ENCODE measurements at places on chromosomes 6 and 20. TPM values are rescaled to one million over a fixed set of nuclear protein-coding genes. Genes with fewer than 3 reads are reported as not detected.

CNKSR3 gene
- polyA plus RNA-seq: 9.8 TPM

GLP1R gene
- polyA plus RNA-seq: 1.6 TPM

PI3 gene
- polyA plus RNA-seq: 0.47 TPM

F13A1 gene
- polyA plus RNA-seq: 9.9 TPM

GPX5 gene
- polyA plus RNA-seq: not detected

OPRM1 gene
- not detected for polyA plus RNA-seq

CFAP61 gene
- 17.4 TPM for polyA plus RNA-seq

GPR6 gene
- not detected for polyA plus RNA-seq

STK35 gene
- polyA plus RNA-seq: 6.0 TPM

BACH2 gene
- 0.23 TPM for polyA plus RNA-seq

PLAGL2 gene
- 4.2 TPM for polyA plus RNA-seq

ENPP3 gene
- 0.07 TPM for polyA plus RNA-seq

EMILIN3 gene
- polyA plus RNA-seq: 1.2 TPM

- DNase-seq: no peak
Observed at GRCh38 chr20:4714818-4715217, 6.9 kb upstream of the PRND start.

DNA sequence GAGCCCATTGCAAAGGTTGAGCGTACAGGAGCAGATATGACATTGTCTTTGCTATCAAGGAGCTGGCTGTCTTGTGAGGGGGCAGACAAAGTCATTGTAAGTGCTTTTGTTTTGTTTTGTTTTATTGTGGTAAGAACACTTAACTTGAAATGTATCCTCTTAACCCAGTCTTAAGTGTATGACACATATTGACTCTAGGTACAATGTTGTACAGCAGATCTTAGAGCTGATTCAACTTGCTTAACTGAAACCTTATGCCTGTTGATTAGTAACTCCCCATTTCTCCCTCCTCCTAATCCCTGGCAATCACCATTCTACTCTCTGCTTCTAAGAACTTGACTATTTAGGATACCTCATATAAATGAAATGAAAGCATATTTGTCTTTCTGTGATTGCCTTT lies 429.0 kb downstream of the BMP2 start:
- no peak for DNase-seq

GRCh38 chr6:146946559-146946958 lies 257.7 kb upstream of the STXBP5 start:
- no peak for DNase-seq

DNA sequence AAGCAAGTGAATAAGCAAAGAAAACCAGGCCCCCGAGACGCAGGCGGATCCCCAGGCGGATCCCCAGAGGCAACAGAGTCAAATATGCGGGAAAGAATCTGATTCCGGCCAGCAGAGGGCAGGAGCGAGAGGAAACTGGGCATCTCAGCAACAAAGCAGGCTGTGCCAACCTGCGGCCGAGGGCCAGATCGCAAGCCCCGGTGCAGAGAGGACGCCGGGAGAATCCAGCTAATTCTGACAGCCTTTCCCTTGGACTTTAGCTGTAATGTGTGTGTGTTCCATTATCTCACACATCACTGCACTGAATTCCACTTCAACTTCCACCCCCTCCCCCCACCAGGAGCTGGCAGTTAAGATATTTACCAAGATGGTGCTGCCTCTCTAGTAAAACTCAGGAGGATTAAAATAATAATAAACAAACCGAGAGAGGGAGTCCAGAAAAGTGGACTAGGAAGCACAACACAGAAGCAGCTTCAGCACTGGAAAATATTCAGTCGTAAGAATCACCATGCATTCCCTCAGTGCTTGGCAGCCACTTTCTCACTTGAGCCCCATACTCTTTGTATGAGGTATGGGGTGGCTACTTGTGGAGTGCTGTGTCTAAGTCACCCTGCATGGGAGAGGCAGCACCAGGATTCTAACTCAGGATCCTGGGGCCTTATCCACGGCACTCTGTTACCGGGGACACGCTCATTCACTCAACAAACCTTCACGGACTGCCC lies 66.2 kb upstream of the SNX9 start:
- peak; percentile 86 for DNase-seq

- DNase-seq: no peak
Observed at GRCh38 chr20:6590891-6591637, 176.4 kb upstream of the BMP2 start.

DNA sequence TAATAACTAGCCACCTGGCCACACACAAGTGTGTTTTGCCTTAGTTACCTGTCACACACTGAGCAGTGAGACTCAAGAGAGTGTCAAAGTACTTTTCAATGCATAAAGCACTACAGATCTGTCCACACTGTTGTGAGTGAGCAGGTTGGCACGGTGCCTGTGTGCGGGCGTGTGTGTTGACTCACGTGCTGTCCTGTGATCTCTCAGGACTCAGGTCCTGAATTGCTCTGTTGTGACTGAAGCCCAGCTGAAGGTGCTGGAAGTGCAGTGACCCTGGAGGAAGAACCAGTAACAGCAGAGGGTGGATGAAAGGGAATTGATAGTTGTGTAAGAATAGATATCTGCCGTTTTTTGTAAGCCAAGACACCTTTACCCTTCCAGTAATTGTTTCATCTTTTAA lies 18.3 kb downstream of the SLC16A10 start:
- DNase-seq: peak; percentile 57

DNA sequence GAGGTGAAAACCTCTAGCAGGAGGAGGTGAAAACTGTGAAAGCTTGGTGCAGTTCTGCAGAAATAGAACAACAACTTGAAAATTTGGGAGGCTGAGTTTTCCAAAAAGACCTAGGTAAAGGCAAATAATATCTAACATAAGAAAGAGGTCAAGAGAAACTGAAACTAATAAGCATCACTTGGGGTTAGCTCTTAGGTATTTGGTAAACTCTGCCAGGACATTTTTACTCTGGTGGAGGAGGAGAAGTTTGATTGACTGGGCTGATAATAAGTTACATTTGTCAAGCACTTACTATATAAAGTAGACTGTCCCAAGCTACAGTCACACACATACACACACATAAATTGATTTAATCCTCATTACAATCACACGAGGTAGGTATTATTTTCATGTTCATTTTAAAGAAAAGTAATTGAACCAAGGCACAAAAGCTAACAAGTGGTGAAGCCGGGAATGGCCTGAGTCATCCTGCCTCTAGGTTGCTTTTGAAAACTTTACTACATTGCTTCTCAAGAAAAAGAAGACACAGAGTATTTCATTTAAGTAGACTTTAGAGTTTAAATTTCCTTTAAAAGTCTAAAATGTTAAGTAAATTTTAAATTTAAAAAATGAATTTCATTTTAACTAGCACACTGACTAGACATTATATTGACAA lies 275.5 kb downstream of the PTPRK start:
- DNase-seq: no peak

DNA sequence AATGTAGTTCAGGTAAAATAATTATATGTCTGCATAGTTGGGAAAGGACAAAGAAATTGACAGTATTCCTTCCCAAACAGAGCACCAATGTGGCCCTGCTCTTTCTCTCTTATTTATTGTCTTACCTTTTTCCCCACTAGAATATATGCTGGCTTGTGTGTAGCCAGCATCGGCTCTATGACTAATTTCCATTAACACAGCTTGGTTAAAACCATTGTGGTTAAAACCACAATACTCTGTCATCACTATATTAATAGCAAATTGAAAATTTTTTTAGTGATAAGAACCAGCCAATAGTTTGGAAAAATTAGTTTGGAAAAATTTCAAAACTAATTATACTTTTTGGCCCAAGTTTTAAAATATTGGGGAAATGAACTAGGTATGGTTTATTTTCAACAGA lies 535.1 kb downstream of the UTRN start:
- DNase-seq: no peak

DNA sequence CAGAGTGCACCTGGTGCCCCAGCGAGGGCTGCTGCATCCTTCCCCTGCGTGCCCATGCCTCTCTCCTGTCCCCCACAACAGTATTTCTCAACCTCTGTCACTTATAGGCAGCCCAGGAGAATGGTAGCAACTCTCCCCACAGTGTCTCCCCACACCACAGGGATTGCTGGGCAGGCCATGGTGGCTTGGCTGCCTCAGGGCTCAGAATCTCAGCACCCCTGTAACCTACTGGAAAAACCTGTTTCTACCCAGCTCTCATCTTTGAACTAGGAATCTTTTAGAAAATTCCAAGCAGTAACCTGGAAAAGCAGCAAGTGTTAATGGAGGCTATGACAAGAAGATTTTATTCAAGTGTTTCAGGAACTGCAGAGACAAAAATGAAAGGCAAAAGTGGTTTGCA lies 38.0 kb downstream of the CD164 start:
- no peak for DNase-seq

- no peak for DNase-seq
Observed at GRCh38 chr6:11938285-11938890, 73.7 kb upstream of the HIVEP1 start.

DNA sequence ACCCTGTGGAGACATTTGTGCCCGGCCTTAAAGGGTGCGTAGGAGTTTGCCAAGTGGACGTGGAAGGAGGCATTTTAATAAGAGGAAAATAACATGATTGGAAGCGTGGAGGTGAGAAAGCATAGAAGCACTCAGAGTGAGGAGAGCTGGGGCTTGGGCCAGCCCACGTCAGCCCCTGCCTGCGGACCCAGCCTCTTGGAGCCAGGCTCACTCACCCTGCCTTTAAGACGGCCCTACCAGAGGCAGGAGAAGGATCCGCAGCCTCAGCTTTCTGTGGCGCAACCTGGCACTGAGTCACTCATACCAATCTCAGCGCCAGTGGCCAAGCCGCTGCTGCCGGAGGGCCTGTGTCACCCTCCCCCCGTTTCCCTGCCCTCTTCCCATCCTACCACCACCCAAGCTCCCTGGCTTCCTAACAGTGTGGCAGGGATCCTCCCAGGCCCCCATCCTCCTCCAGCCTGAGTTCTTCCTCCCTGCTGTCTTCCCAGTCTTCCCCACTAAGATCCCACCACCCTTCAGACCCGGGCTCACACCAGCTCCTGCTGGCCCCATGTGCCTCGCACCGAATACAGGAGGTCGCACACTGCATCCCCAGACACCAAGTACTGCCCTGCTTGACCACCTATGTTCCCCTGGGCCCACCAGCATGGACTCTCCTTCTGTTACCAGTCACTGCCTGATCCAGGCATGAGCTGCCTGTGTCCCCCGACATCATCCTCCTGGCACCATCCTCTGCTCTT lies 285.2 kb downstream of the UST start:
- no peak for DNase-seq

DNA sequence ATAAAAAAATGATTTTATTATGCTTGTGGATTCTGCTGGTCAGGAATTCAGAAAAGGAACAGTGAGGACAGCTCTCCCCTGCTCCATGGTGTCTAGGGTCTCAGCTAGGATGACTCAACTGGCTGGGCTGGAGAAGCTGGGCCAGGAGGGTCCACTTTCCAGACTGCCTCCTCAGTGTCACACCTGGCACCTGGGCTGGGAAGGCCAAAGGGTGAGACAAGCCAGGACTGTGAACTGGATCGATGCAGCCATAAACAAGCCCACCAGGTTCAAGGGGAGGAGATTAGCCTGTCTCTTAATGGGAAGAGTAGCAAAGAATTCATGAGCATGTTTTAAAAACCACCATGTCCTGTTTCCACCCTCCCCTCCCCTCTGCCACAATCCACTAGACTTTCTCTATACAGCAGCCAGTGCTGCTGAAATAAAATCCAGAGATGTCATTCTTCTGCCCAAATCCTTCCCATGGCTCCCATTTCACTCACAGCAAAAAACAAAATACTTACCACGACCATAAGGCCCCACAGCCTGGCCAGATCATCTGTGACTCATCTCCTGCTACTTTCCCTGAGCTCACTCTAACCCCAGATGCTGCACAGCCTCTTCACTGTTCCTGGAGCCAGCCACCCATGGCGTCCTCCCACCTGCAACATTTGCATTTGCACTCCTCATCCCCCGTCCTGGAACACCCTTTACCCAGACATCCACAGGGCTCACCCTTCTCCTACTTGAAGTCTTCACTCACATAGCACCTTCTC lies 13.8 kb downstream of the SPTLC3 start:
- no peak for DNase-seq

DNA sequence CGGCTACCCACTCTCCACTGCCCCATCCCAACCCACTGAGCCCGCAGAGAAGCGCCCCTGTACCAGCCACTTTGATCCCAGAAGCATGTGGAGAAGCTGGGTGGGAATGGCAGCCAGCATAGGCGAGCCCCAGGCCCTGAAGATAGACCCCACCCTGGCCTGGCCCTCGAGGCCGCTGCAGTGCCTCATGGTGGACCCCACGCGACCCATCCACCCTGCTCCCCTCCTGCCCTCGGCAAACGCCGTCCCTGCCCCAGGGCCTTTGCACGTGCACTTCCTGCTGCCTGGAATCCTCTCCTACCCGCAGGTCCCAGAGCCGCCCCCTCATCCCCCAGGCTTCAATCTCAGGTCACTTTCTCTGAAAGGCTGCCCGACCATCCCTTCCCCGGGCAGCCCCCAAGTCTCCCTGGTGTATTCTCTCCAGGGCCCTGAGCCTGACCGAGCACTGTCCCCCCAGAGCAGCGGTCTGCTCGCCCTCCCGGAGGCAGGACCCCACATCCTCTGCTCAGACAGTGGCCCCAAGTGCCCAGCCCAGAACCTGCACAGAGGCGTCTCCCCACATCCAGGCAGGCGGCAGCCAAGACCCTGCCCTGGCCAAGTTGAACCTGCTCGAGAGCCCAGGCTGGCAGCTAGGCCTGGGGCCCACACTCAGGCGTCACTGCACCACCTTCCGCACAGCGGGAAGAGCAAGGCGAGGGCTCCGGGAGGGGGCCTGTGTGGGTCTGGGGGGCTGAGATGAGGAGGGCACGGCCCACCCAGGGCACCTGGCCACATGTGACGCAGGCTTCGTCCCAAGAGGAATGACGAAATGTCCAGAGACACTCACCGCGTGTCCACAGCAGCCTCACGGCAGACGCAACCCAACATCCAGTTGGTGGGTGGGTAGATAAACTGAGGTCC lies 14.0 kb downstream of the KCNQ2 start:
- DNase-seq: no peak
